ENCODE measurements at places on chromosomes 6 and 20.

DNA sequence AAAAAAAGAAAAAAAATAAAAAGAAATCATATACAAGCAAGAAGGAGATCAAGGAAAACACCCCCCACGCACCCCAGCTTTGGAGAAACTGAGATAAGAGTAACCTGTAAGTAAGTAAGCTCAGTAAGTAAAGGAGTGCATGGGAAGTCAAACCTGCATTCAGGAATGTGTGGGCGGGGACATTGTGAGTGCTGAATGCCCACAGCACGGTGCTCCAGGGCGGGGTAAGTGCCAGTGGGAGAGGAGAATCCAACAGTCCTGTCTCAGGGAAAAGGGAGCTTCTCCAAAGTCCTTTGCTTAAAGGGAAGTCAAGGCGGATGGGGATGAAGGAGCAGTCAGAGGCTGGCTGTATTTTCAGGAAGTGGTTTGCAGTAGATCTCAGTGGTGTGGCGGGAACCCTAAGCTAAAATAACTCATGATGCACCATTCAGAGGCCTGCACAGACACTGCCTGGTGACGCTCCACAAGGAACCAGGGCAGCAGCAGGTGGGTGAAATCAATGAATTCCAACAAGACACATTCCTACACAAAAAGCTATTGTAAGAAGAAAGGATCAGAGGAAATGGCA lies 368.0 kb downstream of the QKI start:
- DNase-seq = peak; percentile 46

DNA sequence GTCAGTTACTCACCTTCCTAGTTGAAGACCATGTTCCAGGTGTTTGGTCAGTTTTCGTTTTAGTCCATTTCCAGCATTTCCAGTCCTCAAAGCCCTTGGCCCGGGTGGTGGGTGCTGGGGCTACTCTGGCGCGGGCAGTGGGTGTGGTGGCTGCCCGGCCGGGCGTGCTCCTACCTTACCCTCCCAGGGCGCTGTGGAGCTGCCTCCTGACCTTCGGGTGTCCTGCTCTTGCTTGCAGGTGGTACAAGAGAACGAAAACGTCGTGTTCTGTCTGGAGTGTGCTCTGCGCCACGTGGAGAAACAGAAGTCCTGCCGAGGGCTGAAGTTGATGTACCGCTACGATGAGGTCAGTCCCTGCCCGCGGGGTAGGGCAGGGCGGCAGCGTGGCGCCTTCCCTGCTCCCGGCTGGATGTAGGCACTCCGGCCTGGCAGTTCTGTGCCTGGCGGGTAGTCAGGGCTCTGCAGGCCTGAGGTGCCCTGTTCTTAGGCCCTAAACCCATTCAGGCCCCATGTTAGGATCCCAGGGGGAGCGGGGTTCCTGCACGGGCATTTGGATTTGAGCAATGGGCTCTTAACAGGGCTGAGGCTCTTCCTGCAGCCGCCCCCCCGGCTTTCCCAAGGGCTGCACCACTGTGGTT lies 145.8 kb downstream of the DTNBP1 start:
- no peak for DNase-seq

DNA sequence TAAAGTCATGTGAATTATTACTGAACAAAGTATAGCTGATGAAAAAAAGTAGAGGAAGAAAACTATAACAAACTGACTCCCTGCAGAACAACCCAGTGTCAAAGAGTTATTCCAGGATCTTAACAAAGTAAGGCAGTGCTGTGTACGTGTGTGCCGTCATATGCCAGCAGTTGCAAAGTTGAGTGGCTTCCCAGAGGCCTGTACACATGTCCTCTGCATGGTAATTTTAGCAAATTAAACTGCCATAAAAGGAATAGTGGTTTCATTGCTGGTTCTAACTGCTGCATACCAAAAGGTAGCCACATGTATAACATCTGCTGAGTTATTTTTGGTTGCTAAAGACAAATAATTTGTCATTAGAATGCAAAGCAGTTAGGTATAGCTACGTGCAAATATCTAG lies 44.8 kb downstream of the RIPOR2 start:
- DNase-seq = no peak

DNA sequence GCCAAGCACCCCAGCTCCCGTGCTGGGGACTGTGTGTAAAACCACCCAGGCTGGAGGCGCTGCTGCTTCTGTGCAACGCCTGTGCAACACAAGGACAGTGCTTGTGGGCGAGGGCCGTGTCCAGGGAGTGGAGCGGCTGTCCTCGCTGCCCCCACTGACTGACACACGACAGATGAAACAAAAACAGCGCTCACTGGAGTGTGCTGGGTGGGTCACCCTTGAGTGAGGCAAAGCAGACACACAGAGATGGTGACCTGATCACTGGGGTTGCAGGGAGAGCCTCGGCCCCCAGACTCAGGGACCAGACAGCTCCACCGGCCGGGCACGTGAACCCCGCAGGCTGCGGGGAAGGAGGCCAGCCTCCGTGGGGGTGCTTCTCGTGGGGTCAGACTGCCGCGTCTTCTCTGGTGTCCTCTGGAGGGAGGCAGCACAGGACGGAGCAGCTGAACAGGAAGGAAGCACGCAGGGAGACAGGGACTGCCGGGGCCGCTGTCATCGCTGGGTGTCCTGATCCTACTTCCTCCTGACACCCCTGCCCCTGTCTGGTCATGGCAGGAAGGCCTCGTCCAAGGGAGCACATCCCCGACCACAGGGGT lies 75.9 kb upstream of the CST7 start:
- no peak for DNase-seq

- no peak for DNase-seq
Measured at GRCh38 chr6:46690141-46690755, 2.6 kb downstream of the TDRD6 start.

GRCh38 chr20:18394363-18394762 lies 72.5 kb downstream of the DZANK1 start:
- DNase-seq = no peak

GRCh38 chr6:143187238-143187923 lies 126.7 kb downstream of the AIG1 start:
- DNase-seq = no peak

GRCh38 chr20:5172903-5173463 lies 46.2 kb downstream of the CDS2 start:
- DNase-seq = no peak

GRCh38 chr6:169852504-169853195 lies 101.2 kb downstream of the ERMARD start:
- DNase-seq = no peak

DNA sequence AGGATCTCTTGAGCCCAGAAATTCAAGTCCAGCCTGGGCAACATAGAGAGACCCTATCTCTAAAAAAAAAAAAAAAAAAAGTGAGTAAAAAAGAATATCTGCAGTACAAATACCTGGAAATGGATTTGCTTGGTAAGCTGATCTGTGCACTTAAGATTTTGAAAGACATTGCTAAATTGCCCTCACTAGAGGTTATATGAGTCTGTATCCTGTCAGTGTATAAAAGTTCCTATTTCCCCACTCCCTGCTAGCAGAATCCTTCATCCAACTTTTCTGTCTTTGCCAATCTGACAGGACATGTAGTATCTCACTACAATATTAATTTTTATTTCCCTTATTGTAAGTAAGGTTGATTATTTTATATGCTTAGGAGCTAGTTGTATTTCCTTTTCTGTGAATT lies 36.1 kb downstream of the BICRAL start:
- no peak for DNase-seq
